ENCODE measurements at places on chromosomes 7 and 10.
A peak's percentile ranks its signal among the peaks of the same experiment; 100 is the strongest.

DNA sequence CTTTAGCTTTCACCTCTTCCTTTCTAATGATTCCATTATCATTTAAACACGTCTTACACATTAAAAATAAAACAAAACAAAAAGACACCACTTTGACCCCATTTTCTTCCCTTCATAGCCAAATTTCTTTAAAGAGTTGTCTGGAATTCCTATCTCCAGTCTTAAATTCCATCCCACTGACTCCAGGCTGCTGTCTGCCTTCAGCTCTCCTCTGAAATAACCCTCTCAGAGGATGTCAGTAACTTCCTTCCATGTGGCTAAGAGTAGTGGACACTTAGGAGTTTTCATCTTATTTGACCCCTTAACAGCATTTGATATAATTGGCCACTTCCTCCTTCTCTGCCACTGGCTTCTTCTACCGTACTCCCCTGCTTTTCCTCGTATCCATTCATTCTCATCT, 69.6 kb upstream of the MKX start:
- DNase-seq, result no peak

DNA sequence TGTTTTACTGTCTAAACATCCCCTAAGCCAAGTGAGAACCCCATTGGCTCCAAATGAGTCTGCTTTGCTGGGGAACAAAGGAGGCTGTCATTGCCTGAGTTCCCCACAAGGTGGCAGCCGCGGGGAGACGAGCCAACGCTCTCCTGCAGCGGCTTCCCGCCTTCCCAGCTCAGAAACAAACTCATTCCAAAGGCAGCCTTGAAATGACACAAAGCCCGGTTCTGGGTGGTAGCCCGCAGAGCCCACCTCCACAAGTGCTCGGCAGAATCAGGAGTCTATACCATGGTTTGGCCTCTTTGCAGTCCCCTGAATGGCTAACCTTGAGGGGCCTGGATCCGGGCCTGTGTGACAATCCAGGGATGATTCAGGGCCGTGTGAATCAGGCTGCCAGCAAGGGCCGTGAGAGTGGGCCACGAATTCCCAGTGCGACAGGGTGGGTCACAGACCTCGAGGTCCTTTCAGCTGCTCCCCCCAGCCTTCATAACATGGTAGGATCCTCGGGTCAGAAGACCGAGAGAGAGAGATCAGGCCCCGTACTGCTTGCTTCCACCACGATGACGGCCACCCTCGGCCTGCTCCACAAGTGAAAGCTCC, 79.7 kb downstream of the DLG5 start:
- peak; percentile 62 for DNase-seq

- no peak for DNase-seq
These were observed 74.5 kb downstream of the HPSE2 start for GRCh38 chr10:99161165-99161564.

- DNase-seq, result no peak
These were observed 222.9 kb upstream of the AGK start for GRCh38 chr7:141328290-141328689.

GRCh38 chr7:2114052-2114451, 118.7 kb downstream of the MAD1L1 start:
- DNase-seq, result no peak

GRCh38 chr10:3264161-3264761, 91.7 kb upstream of the PITRM1 start:
- DNase-seq, result no peak

- DNase-seq, result no peak
These were observed 111.1 kb downstream of the TNS3 start for GRCh38 chr7:47470567-47471357.

DNA sequence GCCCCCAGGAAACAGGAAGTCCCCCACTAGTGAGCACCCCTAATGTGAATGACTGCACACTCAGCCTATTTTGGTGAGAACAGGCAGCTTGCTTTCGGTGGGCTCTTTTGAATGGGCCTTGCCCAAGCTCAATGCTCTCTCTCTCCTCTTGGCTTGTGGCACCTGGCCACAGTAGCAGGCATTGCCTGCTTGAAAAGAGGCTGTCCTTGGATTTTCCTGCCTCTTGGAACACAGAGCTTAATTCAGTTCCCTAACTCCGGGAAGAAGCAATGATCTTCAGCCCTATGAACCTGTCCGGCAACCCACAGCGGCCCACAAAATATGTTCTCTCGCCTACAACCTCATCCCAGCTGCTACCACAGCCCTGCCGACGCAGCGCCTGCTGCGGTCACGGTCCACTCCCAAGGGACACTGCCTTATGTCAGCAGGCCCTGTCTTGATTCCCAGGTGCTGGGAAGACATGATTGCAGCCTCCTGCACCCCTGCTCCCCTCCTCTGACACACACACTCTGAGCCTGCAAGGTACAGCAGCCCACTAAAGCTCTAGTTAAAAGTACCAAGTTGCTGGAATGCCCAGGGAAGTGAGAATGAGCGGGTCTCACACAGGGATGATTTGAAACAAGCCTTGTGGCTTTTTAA, 715.5 kb upstream of the GALNT17 start:
- DNase-seq, result no peak

GRCh38 chr7:128010391-128011127, 20.7 kb downstream of the LRRC4 start:
- DNase-seq, result peak; percentile 16

DNA sequence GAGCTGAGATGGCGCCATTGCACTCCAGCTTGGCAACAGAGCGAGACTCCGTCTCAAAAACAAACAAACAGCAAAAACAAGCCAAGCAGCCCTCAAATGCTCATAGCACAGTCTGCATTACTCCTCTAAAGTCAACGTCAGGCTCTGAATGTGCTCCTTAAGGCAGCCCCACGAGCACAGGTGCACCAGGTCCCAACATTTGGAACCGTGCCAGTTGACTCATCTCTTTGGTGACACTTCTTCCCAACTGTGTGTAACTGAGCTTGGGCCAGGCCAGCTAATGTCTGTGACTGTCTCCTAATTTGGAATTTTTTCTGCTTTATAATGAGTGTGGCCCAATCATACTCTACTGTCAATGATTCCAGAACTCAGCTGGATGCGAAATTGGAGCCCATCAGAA, 66.3 kb upstream of the EFCAB10 start:
- DNase-seq, result peak; percentile 15

DNA sequence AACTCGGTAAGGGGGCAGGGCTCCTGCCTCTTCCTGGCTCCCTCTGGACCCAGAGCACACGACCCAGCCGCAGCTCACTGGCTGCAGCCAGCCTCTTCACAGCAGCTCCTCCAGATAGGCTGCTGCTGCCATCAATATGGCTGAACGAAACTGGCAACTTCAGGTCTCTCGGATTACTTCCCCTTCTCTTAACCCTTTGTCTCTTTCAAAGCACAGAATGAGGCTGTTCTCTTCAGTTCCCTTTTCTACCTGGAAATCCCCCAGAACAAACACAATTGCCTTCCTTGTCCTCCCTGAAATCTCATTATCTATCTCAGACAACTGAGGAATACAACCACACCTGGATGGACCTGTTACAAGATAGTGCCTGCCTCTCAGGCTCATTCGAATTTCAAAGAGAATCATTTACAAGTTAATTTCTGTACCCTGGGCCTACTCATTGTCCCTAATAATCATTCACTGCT, 193.4 kb upstream of the MBL2 start:
- no peak for DNase-seq

GRCh38 chr7:26705567-26705966, 158.8 kb downstream of the SKAP2 start:
- DNase-seq, result no peak

DNA sequence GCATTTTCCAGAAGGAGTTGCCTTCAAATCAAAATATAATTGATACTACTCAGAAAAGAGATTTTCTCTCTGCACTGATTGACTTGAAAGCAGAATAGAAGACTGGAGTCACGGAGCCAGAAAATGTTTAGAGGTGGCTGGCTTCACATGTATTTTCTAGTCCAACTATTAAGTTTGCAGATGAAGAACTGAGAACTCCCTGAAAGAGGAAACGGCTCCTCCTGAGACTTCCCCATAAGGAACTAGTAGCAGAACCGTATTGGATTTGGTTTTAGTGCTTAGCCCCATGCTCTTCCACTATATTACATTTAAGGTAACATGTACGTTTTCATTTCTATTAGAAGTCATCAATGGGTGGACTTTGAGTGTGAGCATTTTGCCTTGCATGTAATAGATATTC, 946.3 kb downstream of the CNTNAP2 start:
- no peak for DNase-seq

DNA sequence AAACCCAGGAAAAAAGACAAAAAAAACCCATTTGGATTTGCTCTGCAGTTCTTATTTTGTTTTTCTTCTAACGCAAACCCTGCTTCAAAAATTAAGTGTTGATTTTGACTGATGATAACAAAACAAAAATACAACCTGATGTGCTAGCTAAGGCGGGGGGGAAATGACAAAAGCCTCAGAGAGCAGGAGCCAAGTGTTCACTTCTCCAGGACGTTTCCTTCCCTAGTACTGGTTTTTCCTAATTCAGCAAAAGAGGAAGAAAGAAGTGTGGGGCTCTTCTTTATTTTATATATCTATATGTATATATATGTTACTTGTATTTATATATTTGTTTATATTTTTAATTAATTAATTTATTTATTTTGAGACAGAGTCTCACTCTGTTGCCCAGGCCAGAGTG, 28.0 kb downstream of the SNX10 start:
- DNase-seq, result no peak

GRCh38 chr7:65907501-65908198, 34.8 kb downstream of the VKORC1L1 start:
- DNase-seq, result no peak

GRCh38 chr7:139543801-139544603, 20.5 kb downstream of the CLEC2L start:
- no peak for DNase-seq

- peak; percentile 39 for DNase-seq
These were observed 95.2 kb downstream of the CLEC2L start for GRCh38 chr7:139618482-139619366.

DNA sequence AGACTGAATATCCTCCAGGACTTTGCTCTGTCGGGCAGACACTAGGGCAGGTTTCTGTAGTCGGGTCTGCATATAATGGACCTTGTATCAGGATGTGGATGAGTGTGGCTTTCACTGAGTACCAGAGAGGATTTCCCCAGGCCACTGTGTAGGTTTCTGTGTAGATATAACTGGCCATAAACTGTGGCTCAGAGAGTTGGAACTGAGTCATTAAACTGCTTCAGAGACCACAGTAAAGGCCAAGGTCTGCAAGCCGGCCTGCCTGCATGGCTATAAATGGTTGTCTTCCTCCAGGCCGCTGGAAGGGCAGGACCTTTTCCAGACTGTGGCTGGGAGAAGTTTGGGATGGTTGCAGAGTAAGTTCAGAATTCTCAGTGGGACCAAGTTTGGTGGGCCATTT, 16.9 kb downstream of the ZNF92 start:
- DNase-seq, result no peak

DNA sequence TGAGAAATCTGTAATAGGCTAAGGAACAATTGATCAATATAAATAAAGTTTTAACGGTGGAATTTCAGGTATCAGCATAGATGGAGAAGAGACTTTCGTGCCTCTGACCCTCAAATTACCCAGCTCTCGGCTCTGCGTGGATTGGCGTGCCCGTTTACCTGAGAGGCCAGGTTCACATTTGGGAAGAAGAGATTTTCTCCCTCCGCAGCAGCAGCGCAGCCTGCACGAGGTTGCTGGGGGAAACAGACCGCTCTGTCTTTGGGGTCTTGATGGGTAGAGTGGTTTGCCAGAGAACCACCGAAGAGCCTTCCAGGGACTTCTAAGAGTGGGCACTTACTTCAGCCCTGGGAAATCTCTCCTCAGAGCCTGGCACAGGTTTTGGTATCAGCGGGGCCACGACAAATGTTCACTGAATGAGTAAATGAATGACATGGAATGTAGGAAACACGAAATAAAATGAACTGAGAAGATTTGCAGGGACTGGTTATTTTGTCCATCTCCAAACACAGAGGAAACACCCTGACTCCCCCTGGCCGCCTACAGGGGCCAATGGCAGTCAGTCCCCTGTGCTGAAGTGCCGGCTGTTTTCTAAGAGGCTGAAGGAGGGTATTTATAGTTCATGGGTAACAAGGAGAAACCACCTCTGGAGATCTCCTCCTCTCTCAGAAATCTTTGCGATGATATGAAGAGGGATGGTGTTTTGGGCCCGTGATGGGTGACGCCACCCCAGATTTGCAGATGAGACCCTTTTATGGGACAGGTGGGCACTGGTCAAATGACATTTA, 338.5 kb downstream of the ADARB2 start:
- no peak for DNase-seq
